Fibroblast of mammary gland (primary cell): ENCODE measurements at places on chromosomes 16 and 17.

GRCh38 chr17:66468241-66469087 is 166.1 kb downstream of the PRKCA start:
- DNase-seq = no peak

DNA sequence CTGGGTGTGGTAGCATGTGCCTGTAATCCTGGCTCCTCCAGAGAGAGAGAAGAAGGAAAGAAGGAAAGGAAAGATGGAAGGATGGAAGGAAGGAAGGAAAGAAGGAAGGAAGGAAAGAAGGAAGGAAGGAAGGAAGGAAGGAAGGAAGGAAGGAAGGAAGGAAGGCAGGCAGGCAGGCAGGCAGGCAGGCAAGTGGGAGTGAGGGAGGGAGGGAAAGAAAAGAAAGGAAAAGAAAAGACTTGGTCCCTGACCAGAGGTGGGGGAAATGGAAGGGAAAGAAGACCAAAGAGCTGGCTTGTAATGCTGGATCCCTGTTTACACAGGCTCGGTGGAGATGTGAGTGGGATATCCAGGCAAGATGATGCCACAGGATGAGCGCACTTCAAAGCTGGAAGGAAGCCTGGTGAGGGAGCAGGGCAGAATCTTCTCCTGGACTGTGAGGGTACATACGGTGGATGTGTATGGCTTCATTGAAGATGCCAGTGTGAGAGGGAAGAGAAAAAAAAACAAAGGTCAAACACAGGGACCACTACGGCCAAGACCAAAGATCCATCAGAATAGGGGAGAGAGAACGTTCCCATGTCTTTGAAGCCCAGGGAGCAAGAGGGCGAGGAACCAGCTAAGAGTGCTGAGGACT is 2.1 kb downstream of the CES1 start:
- DNase-seq = no peak

DNA sequence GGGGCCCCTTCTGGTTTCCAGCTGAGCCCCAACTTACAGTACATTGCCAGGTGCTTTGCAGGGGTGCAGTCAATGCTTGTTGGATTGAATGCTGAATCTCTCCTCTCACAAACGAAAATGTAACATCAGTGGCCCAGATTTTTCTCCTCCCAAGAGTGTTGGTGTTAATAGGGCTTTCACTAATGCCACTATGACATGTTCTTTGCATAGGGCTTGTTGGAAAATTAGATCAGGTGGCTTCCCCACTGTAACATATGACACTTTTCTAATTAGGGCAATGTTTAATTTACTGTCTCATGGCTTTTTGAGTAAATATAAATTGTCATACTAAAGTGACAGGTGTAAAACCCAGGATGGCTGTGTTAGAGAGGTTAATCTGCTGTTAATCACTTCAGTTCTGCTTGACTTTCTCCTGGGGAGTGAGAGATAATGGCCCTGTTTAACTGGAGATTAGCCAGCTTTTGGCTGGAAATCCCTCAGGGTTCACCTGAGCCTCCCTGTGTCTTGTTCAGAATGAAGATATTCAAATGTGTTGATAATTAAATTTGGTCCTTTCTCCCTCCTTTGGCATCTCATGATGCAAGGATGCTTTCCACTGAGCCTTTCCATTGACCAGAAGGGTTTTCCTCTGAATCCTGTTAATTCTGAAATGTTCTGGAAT is 502.3 kb downstream of the RBFOX1 start:
- no peak for DNase-seq

GRCh38 chr16:87822108-87822970 is 47.0 kb downstream of the SLC7A5 start:
- no peak for DNase-seq

DNA sequence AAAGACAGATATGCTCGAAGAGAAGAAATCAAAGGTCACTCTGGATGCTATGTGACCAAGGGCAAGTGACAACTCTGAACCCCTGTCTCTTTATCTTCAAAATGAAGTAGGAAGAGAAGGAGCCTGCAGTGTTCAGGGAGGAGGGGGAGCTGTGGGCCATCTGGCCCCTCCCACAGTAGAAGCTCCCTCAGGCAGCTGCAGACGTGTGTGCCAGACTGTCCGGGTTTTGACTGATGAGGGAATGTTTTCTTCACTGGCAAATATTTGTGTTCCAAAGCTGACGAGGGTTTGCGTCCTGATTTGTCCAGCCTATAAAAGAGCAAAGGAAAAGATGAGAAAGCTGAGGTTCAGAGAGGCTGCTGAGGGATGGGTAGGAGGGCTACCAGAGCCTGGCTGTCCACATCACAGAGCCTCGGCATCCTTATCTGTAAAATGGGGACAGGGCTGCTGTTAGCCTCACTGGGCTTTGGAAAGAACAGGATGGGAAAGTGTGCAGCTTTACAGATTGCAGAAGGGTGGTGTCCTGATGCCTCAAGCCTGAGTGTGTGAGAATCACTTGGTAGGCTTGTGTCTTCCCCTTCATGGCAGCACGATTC is 1.8 kb upstream of the GINS2 start:
- no peak for DNase-seq

GRCh38 chr16:82231008-82231787 is 61.2 kb upstream of the MPHOSPH6 start:
- DNase-seq = no peak

GRCh38 chr17:1834380-1835149 is 4.8 kb downstream of the RPA1 start:
- no peak for DNase-seq

GRCh38 chr17:62797959-62798358 is 10.2 kb downstream of the MARCHF10 start:
- peak; percentile 78 for DNase-seq

DNA sequence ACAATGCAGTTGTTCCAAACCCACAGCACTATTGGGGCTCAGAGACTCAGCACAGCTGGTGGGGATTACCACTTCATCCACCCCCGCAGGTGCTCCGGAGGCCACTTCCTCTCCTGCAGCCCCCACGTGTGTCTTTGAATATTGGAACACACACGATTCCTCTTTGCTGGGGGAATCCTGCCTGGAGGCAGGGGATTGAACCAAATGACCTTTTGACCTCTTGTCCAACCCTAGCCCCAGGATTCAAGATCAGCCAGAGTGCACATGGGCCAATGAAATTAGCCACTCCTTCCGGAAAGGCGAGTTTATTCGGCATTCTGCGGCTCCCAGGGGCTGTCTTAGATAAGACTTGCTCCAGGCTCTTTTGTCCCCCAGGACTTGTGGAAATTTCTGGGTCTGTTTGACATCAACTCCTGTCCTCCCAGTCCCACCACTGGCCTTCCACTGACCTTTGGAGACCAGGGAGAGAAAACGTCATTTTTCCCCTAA is 350.2 kb downstream of the FOXL1 start:
- peak; percentile 24 for DNase-seq

GRCh38 chr16:28473714-28474265 is 1.7 kb upstream of the NPIPB7 start:
- peak; percentile 16 for DNase-seq
